CD4-positive, alpha-beta T cell (primary cell): ENCODE measurements at places on chromosomes 5 and 9. TPM values are rescaled to one million over a fixed set of nuclear protein-coding genes. Genes with fewer than 3 reads are reported as not detected.

Gene FAM151B
- 0.61 TPM for total RNA-seq

Gene MIER3
- 25.9 TPM for total RNA-seq

Gene PLGRKT
- total RNA-seq: 13.8 TPM

Gene IFNE
- not detected for total RNA-seq

Gene MUSK
- not detected for total RNA-seq

Gene CXCL14
- total RNA-seq: not detected

Gene PCDHB9
- not detected for total RNA-seq

Gene GPR150
- total RNA-seq: 0.60 TPM

Gene CSF1R
- total RNA-seq: 0.45 TPM

GRCh38 chr5:127322403-127322802 is 31.8 kb downstream of the MEGF10 start:
- DNase-seq: no peak

- DNase-seq: peak; percentile 34
Observed at GRCh38 chr5:1003296-1003937, 5.2 kb upstream of the NKD2 start.

GRCh38 chr9:116987721-116988485 is 300.8 kb downstream of the TRIM32 start:
- no peak for DNase-seq

DNA sequence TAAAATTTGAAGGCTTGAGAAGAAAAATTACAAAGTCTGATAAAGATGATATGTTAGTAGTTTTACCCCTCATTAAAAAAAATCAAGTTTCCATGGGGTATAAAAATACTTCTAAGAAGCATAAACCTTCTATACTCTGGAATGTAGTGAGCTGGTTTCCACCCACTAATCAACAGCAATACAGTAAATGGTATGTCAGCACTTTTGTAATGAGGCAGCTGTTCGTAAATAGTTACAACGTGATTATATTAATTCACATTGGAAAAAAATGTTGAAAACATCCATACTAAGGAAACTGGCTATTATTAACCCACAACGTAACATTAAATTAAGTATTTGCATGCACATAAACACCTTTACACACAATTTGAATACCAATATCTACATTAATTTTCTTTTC is 283.1 kb upstream of the FAM174A start:
- DNase-seq: no peak

- DNase-seq: no peak
Observed at GRCh38 chr9:6931913-6932312, 174.1 kb downstream of the KDM4C start.

- DNase-seq: no peak
Observed at GRCh38 chr5:37005252-37005651, 128.7 kb downstream of the NIPBL start.

DNA sequence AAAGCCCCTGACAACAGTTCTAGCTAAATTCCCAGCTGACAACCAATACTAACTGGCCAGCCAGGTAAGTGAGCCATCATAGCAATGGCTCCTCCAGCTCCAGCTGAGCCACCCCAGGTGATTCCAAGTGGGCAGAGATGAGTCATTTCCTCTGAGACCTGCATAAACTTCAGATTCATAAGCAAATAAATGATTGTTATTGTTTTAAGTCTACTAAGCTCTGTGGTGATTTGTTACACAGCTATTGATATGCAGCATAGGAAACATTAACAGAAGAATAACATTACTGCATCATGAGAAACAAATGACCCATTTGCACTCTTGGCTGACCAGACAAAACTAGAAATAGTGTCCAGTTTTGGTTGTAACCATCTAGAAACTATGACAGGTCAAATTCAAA is 60.3 kb downstream of the TTC39B start:
- DNase-seq: no peak

GRCh38 chr5:1122511-1123294 is 10.8 kb upstream of the SLC12A7 start:
- no peak for DNase-seq

- no peak for DNase-seq
Observed at GRCh38 chr9:73231203-73231602, 79.5 kb downstream of the ANXA1 start.

- no peak for DNase-seq
Observed at GRCh38 chr5:80315244-80315643, 4.6 kb upstream of the SPZ1 start.

GRCh38 chr5:142242272-142242671 is 82.5 kb downstream of the SPRY4 start:
- no peak for DNase-seq

DNA sequence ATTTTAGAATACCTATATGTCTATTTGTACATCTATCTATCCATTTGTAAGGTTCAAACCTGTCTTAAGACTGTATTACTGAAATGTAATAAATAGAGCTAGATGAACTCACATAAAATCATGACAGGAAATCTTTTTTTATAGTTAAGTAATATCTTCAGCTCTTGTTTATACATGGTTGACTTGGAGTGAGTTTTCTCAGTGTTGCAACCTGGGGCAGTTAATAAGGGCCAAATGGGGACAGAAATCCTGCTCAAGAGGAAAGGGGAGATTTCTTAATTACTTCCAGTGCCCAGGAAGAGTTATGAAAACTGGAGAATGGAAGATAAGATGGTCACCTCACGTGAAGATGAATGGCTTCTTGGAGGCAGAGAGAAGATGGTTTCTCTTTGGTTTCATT is 265.1 kb upstream of the FBXL7 start:
- no peak for DNase-seq

DNA sequence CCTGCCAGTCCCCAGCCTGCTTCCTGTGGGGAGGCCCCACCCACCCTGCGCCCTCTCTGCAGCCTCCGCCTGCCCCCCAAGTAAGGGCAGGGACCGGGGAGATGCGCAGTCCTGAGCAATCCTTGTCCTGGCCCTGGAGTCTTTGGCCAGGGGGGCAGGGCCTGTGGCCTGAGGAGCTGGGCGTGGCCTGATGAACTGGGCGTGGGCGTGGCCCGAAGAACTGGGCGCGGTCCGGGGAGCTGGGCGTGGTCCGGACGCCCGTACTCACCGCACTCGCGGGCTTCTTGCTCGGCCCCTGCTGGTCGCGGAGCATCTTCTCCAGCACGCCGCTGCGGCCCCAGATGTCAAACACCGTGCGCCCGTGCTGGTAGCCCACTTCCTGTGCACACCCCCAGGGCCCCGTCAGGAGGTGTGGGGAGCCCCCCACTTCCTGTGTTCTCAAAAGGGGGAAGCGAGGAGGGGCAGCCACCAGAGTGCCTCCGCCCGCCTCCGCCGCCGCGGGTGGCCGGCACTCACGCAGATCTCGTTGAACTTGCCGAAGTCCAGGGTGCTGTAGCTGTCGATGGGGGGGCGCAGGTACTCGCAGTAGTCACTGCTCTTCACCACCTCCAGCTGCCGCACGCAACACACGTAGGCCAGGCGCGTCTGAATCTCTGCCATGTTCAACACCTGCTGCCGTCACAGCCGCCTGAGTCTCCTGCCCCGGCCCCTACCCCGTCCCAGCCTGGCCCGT is 2.7 kb upstream of the NSMF start:
- peak; percentile 75 for DNase-seq

- no peak for DNase-seq
Observed at GRCh38 chr5:139204196-139204595, 6.0 kb upstream of the SIL1 start.

DNA sequence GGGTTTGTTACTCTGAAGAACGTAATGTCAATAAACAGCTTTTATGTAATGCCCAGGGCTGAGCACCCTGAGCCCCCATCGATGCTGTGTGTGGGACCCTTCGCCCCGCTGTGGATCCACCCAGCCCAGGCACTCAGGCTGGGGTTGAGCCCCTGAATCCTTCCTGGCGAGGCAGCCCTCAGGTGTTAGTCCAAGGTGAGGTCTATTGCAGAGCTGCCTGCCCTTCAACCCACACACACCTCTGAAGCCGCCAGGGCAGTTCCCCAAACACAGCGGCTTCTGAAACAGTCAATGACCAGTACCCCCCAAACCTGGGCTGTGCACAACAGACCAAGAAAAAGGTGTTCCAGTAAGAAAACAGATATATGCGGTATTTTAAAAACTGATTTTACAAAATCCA is 11.6 kb downstream of the DIPK1B start:
- DNase-seq: no peak
